Psoas muscle (tissue), 8 donors: ENCODE measurements at places on chromosomes 4 and X. TPM values are rescaled to one million over a fixed set of nuclear protein-coding genes. Genes with fewer than 3 reads are reported as not detected.

The NKX6-1 gene
- not detected for polyA plus RNA-seq

DNA sequence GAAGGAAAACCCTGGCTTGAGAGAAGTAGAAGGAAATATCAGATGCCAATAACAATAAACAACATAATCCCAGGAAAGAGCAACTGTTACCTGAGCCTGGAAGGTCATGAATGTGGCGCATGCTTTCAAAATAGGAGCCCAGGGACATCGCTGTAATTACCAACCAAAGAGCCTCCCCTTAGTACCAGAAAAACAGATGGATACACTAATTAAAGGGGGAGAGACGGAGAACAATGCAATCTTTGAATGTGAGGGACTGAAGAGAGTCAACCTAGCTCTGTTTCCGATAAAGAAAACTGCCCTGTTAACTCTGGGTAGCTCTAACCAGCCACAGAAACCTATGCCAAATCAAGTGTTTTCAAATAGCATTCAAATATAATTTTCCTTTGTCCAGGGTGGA lies 161.4 kb downstream of the ENOX2 start:
- DNase-seq, result no peak

The CENPVL2 gene
- polyA plus RNA-seq, result not detected

DNA sequence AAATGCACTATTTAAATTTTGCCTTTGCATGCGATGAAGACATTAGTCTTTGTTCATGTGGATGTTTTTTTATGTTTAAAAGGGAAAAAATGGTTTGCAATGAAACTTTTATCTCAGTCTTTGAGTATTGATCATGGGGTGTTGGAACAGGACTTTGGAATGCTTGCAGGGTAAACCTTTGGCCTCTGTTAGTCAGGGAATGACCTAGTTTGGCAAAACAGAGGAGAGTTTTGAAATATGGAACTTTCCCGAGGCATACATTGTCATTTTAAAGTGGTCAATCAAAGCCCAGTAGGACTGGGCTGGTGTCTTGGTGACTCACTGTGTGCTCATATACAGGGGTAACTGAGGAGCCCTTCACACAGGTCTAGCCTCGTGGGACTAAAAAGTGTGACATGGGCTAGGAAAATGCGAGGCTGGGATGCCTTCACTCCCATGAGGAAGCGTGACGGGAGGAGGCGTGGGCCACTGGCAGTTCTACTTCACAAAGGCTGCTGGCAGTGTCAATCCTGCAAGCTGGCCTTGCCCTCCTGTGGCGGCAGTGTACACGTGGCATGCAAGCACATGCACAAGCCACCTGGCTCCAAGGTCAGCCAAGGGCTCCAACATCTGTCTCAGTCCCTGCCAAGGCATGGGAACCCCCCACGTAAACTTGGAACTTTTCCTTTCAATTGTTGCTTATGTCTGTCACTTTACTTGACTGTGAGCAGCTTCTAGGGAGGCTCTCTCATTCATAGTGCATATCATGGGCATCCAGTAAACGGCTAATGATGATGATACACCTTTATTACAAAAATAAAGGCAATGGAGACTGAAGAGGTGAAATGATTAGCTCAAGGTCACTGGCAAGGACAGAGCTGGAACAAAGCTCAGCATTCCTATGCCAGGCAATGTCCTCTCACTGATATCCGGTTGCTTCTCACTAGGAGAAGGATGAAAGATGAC lies 5.2 kb upstream of the F11 start:
- no peak for DNase-seq

The IL2 gene
- not detected for polyA plus RNA-seq
